ENCODE measurements at places on chromosomes 11 and 22. TPM values are rescaled to one million over a fixed set of nuclear protein-coding genes. Genes with fewer than 3 reads are reported as not detected.
A peak's percentile ranks its signal among the peaks of the same experiment; 100 is the strongest.

The TNNT3 gene
- 16.4 TPM for total RNA-seq

DNA sequence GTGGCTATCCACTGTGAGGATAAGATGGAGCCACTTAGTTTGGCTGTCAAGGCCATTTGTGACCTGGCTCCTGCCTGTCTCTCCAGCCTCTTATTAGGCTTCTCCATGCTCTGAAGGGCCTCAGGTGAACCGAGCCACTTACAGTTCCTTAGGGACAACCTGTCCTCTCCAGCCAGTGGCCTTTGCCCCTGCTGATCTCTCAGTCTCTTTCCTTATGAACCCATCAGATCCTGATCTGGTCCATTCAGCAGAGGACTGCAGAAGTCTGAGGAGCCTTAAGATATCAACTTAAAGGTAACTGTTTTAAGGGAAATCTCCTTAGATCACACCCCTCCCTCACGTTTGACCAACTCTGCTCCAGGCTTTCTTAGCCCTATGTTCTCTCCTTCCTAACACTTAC is 2.4 kb downstream of the DUSP18 start:
- DNase-seq = no peak

DNA sequence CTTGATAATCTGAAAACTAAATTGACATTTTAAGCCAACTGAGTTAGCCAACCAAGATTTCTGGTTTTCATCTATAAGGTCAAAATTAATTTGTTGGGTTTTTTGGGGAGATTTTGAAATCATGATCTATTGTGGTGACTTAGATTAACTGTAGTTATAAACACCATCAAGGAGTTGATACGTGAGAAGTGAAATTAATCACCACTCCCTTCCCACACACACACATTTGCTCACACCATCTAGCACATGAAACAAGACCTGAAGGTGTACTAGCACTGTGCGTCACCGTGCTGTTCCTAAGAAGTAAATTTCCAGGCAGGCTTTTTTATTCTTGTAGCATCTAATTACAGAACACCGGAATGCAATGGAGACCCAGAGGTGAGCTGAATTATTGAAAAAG is 2.1 kb downstream of the OR5B21 start:
- DNase-seq = no peak

The JRKL gene
- 4.8 TPM for total RNA-seq

DNA sequence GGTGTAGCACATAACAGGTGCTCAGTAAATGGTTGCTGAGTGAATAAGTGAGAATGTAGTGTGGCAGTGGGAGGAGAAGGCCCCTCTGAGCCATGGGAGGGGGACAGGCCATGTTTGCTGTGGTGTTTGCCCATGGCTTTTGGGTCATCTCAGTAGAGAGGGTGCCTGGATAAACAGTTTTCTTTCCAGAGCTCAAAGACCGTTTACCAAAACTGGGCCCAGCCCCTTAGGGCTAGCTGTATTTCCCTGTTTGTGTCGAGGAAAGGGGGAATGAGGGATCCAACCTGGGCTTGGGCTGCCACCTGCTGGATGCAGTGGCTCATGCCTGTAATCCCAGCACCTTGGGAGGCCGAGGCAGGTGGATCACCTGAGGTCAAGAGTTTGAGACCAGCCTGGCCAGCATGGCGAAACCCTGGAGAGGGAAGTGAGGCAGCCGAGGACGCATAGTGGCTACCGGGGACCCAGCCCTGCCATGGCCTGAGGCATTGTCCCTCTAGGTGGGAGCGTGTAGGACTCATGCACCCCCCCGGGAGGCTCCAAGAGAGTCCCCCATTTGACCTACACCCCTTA is 8.7 kb upstream of the LTO1 start:
- DNase-seq = no peak

The SMC1B gene
- total RNA-seq = not detected

DNA sequence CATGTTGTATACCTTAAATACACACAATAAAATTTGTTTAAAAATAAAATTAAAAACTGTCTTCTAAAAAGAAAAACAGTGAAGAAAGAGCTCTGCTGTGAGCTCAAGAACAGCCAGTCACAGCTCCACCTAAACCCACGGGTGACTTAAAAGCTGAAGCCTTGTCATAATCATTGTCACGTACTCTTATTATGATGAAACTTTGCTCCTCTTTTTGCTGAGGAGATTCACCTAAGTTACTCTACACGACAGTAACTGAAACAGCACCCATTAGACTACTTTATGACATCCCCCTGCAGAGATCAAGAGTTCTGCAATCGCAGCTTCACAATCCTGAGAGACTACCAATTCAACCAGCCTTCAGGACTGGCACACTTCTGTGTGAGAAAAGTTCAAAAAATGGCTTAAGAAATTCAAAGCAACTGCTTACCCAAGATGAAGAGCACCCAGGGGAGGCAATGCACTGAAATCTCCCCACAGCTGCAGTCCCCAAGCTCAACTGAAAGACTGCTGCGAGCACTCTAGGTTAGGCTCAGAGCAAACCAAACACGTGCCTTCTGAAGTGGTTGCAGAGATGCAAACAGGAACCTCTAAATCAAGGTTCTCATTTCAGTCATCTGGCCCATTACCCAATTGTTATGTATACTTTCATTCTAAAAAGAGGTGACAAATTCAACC is at the start of gene JAML:
JAML (minus strand) TSS at position 501 of the 678 bp plus-strand sequence. CDS start 10,145 bp downstream, outside the sequence.
- DNase-seq = no peak

The MUC5AC gene
- total RNA-seq = not detected

DNA sequence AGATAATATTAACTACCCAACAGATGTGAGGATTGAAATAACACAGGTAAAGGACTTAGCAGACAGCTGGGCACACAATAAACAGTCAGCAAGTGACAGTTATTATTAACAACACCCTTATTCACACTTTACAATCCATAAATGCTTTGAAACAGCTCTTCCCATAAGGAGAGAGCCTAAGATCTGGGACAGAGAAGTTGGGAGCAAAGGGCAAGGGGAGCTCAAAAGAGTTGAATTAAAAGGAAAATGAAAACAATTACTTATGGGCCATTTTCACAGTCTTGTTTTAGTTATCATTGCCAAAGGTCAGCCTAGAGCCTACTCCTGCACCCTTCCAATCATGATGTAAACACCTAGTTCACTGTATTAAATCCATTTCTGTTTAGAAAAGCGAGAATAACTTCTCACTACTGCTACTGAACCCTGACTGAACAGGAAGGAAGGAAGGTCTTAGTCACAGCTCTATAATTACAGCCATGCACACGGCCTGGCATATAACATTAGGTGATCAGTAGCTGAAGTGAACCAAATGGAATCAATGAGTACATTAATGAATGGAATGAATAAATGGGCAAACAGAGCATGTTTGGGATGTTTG is 111.3 kb downstream of the PLEKHA7 start:
- no peak for DNase-seq

The OR52I2 gene
- not detected for total RNA-seq

GRCh38 chr11:72263361-72263760 is 19.4 kb upstream of the PHOX2A start:
- no peak for DNase-seq

GRCh38 chr11:27018902-27019529 is 21.6 kb upstream of the BBOX1 start:
- DNase-seq = no peak

DNA sequence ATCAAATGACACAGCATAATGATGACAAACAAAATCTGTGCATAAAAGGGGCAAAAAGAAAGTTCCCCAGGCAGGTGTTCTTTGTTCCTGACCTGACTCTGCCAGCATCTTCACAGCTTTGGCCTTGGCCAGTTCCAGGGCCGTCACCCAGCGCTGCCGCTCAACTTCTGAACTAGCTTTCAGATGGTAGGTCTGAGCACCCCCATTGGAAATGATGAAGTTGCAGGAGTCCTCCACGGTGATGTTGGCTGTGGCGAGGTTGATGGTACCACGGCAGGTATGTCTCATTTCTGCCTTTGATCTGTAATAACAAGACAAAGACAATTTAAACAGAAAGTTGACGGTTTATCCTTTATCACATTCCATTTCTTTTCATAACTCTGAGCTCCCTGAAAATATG is 5.3 kb downstream of the OSBP start:
- DNase-seq = no peak

The C1QTNF5 gene
- 41.4 TPM for total RNA-seq

DNA sequence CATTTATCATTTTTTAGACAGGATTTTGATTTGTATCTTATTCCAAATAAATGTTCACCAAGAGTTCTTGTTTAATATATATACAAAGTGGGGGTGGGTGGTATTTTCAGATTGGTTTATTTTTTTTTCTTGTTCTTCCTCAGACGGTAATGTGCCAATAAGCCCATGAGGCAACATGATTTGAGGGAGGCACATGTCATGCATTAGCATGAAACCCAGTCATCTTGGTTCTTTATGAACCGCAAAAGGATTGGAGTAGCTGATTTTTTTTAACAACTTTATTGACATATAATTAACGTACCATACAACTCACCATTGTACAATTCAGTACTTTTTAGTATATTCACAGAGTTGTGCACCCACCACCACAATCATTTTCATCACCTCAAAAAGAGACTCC is 2.7 kb downstream of the BCL2L13 start:
- no peak for DNase-seq

DNA sequence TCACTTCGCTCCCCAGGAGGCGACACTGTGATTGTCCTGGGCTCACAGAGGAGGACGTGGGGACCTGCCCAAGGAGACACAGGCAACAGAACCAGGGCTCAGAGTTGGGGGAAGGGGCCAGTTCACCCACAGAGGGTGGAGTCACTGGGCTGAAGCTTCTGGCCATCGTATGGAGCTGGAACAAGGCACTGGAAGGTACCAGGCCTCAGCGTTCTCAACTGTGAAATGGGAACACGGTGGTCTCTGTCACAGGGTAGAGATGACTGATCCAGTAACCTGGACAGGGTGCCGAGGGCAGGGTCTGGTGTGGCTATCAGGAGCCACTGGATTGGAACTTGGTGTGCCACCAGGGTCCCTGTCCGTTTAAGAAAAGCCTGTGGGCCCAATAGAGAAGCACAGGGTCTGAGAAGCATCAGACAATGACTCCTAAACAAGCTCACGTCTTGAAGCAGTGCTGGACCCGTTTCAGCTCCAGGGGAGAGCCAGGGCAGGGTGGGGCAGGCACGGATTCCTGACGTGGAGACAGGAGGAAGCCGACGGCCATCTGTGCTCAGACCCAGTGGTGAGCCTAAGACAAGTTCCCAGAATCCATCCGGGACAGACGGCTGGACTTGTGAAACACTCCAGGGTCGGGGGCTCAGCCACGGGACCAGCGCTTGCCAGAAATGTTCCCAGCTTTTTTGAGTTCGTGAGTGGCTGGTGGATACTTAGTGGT is 25.0 kb upstream of the KCNQ1OT1 start:
- no peak for DNase-seq

- DNase-seq = no peak
Observed at GRCh38 chr22:46635756-46636155, 15.6 kb downstream of the GRAMD4 start.

DNA sequence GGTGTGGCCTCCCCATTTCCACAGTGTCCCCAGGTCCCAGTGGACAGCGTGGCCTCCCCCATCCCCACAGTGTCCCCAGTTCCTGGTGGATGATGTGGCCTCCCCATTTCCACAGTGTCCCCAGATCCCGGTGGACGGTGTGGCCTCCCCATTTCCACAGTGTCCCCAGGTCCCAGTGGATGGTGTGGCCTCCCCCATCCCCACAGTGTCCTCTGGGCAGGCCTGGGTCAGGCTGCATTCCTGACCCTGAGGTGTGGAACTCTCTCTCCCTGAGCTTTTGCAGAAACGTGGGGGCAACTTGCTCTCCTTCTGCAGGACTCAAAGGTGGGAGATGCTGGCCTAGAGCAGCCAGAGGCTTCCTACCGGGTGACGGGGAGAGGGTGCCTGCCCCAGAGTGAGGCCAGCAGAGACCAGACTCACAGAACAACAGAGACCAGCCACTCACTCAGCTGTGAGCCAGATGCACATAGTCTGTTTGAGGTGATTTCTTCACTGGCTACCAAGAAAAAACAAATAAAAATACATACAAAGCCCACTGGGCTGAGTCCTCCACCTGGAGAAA is 85.8 kb upstream of the FGF3 start:
- no peak for DNase-seq

GRCh38 chr11:45109400-45109799 is 37.0 kb upstream of the PRDM11 start:
- DNase-seq = no peak

DNA sequence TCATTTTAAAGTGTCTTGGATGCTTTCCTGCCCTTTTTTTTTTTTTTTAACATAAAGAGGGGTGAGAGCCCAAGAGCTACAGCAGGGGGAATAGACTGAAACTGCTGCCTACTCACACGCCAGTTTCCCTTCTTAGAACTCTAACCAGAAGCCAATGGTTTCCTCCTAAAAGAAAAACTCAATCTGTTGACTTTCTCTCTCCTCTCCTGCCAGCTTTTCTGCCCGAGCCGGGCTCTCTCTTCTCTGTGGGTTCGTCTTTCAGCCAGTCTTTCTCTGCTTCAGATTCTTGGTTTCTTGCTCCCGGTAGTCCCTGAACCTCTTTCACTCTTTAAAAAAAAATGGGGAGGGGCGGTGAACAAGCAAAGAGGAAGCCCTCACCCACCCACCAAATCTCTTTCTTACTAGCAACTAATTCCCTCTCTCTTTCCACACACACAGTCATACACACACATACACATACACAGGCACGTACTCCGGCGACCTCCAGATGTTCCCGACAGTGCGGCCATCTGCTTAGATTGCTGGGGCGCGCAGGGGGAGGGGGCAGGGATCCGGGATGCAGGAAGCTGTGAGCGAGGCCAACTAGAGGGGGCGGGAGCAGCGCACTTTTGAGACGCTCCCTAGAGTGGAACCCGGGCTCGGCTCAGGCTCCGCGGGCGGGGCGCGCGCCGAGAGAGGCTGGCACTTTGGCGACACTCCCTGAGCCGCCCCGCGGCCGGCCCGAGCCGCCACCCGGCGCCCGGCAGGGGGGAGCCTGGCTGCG is 444 bp upstream of the TSKU start:
- DNase-seq = peak; percentile 91

The MUC6 gene
- total RNA-seq = not detected

GRCh38 chr22:36027935-36028645 is 534 bp downstream of the RBFOX2 start:
- DNase-seq = no peak

DNA sequence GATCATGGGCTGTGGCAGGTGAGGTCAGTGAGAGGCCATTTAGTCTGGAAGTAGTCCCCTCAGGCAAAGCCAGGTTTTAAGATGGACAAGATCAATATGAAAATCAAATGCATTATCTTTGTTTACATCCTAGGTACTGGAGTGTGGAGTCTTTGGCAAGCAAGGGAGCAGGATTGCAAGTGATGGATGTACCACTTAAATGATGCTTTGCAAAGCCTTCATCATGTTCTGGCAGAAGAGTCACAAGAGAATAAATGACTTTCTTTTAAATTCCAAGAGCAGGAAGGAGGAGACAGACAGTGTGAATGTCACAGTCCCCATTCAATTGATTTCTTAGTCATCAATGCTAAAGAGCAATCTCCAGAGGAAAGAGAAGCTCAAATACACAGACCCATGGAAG is 908.3 kb downstream of the FAM181B start:
- DNase-seq = no peak

The SNX32 gene
- total RNA-seq = 0.20 TPM

DNA sequence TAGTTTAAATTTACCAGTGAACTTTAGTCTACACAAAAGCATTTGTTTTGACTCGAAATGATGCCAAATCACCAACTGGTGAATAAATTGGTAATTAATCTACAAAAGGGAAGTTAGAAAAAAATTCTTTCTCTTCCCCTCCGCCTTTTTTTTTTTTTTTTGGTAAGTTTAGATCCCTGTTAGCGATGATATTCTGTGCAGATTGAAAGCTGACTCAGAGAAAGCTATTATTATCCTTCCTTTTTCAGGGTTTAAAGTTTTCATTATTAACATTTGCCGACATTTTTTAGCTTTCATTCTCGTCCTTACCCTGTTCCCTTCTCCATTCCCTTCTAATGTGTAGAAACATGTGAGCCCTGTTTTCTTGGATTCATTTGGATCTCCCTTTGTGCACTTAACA is 16.8 kb upstream of the NUP160 start:
- no peak for DNase-seq

Data from right atrium auricular region (tissue), 2 donors.